ENCODE measurements at places on chromosomes 4 and X.

DNA sequence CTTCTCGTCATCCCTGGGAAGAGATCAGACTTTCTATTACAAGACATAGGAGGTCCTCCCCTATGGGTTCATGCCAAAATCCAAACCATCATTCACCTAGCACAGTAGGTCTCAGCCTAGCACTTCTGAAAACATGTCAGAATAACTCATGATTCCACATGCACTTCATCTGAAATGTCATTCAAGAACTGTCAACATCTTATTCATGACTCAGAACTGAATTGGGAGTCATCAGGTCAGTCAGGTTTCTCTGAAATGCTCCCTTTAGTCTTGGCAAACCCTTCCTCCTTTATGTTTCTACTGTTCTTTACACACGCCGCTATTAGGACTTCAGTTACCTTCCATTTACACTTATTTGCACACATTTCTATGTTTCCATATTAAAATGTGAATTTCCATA lies 67.2 kb downstream of the ANTXR2 start:
- DNase-seq, result no peak

DNA sequence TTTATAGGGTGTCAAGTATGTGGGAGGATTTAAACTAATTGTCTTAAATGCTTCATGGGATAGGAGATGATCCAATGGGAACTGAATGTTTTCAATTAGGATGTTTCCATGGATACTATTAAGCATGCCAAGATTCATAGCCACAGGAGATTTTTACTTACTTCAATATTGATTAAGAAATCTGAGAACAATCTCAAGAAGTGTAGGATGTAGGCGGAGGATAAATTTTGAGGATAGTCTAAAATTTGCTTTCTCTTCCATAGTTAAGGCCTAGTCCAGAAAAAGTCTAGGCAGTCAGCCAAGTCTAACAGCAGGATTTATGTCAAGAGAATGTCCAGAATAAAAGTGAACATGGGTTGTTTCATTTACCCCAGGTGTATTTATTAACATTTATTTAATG lies 32.8 kb downstream of the REPS2 start:
- no peak for DNase-seq

DNA sequence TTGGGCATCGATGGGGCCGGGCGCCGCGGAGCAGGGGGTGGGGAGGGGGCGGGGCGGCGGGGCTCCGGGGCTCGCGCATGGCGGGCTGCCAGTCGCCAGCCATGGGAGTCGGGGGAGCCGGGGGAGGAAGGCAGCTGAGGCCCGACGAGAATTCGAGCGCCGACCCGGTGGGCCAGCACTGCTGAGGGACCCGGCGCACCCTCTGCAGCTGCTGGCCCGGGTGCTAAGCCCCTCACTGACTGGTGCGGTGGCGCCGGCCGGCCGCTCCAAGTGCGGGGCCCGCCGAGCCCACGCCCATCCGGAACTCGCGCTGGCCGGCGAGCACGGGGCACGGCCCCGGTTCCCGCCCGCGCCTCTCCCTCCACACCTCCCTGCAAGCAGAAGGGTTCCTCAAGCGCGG lies 49.4 kb downstream of the GSX2 start:
- no peak for DNase-seq

- no peak for DNase-seq
Observed at GRCh38 chr4:120918788-120919187, 3.7 kb downstream of the PRDM5 start.

DNA sequence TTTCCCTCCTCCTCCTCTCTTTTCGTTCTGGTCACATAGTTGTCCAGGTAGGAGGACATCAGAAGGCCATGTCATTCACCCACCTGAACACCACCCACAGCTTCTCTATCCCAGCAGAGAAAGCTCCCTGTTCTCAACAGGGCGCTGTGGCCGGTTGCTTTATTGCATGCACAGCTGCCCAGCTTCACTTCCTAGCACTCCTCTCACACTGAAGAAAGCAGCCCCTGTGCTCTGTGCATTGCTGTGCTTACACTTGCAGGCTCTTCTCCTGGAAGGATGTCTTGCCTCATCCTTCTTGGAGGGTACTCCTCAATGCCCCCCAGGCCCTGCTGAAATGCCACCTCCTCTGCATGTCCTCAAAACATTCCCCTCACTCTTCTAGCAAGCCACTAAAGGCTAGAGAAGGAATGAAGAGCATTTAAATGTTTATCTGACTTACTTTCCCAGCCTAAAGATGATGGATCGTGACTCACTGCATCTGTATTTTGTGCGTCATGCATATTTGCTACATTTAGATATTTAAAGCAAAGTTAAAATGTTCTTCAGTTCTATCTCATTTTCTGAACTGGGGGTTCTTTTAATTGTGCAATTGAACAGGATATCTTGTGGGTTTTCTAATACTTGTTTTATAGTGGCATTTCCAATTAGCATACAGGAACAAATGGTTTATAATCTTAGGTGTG lies 186.4 kb upstream of the PUDP start:
- no peak for DNase-seq

GRCh38 chr4:56077676-56078075 lies 128.9 kb downstream of the CEP135 start:
- DNase-seq, result no peak

DNA sequence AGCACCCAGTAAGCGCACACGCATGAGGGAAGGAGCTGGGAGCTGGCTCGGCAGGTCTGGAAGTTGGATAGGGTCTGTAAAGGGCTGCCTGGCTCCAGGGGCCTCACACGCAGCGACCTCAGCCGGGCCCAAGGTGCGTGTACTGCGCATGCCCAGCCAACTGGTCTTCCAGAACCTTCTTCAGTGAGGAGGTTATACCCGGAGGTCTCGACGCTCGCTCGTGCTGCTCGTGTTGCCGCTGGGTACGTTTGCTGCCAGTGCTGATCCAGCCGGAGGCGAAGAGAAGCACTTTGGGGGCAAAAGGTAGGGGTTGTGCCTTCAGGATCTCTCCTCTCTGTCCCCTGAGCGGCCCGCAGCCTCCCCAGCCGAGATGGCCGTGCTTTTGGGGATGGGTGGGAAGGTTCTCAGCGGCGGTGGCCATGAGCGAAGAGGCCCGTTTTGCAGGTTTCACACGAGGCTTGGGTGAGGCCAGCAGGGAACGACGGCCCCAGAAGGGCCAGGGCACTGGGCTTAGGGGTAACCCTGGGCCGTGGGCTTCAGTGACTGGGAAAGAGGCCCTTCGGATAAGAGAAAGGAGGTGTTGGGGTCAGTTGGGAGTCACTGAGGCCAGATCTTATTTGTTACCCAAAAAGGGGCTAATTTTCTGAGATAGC lies 3.8 kb upstream of the CXCL9 start:
- DNase-seq, result no peak

DNA sequence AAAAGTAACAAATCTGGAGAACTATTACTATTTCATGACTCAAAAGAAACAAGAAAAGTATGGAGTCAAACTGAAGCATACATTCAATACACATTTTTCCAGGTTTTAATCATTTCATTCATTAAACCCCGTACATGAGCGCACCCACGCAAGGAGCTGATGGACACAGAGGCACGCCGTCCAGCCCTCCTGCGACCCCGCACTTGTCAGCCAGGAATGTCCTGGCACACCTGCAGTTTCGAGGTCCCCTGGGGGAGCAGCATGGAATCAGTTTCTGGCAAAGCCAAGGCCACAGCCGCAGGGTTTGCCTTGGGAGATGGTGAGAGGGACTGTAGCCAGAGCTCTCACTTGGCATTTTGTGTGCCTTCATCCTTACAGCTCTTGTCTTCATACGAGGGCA lies 12.8 kb upstream of the SLC2A9 start:
- DNase-seq, result no peak

DNA sequence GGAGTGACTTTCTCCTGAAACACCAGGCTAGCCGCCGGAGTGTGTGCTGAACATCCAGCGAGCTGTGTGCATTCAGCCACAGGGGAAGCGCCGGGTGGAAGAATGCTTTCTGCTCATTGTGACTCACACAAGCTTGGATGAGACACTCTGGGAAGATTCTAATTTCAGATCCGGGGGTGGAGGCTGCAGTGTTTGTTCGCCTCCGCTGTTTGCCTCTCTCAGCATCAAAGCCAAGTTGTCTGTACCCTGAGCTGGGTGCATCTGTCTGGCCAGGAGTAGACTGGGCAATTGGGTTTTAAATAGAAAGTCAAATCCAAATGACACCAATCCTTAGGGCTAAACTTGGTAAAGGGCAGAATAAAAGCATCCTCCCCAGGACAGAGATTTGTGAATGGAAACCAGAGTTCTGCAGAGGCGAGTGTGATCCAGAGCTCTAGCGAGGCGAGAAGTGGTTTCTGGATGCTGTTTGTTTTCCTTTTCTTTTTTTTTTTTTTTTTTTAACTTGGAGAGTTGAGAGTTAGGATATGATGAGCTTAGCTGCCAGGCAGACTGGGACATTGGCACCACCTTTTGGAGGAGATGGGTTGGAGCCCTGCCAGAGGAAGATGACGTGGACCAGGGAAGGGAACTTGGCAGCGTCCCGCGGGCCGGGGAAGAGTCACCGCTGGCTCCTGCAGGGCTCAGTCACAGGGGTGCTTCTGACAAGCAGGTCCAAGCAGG lies 196.0 kb upstream of the PSAPL1 start:
- peak; percentile 15 for DNase-seq

GRCh38 chrX:54695231-54695630 lies 102.8 kb downstream of the ITIH6 start:
- no peak for DNase-seq

DNA sequence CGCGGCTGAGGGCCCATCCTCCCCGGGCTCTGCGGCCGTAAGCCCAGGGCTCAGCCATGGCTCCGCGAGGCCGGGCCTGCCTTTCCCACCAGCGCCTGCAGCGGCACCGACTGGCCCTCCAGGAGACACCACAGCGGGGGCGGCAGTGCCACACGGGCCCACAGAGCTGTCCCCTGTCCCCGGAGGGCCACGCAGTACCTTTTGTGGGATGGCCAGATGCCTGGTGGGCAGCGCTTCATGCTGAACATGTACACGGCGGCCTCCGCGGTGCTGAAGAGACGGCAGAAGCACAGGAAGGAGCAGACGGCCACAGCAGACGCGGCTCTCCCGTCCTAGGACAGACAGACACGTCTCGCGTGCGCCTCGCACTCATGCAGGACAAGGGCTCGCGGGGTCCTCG lies 50.4 kb downstream of the GAK start:
- no peak for DNase-seq

DNA sequence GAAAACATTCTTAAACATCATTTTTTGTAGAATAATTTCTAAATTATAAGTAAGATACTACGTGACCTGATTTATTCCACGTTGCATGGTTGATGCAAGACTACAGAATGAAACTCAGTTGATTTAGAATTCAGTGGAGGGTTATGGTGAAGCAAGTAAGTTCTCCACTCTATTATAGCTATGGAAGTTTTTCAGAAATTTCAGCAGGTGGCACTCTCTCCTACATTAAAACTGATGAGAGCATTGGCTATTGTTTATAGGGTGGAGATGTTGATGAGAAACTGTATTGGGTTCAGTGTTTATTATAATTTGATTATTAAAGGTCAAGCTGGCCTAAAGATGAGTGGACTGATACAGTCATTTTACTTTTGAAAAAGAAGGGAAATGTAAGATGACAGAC lies 88.0 kb downstream of the FNIP2 start:
- DNase-seq, result no peak

DNA sequence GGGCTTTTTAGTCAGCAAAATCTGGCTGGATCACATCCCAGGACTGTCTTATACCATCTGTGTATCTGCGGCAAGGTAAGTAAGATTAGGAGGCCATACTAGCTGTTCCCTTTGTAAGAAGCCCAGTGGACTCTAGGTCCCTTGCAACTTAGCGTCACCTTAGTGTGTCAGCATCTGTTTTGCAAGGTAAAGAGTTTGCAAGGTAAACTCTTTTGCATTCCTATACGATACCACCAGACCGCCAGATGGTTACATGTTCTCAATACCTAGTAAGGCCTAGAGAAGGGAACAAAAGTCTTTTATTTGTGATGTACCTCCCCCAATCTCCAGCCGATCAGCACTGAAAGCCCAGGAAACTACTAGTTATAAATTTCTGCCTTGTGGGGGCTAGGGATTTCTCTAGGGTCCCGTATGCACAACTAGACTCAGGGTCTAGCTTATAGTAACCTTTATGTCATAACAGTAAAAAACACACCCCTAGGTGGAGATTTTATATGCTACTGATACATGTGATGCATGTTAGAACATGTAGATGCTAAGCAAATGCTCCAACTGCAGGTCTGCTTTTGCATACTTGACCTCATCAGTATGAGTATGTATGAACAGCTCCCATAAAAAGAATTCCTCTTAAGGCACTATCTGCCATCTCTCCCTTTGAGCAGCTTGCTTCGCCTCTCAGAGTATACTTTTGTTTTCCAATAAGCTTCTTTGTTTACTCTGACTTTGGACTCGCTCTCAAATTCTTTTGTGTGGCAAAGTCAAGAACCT lies 78.4 kb downstream of the KCNIP4 start:
- no peak for DNase-seq

GRCh38 chr4:147247579-147247978 lies 233.3 kb upstream of the EDNRA start:
- DNase-seq, result no peak

- DNase-seq, result no peak
Observed at GRCh38 chr4:183766140-183766539, 107.0 kb downstream of the TRAPPC11 start.

Data from NCI-H2107 (cell line).